ENCODE measurements at places on chromosomes 4 and X.

DNA sequence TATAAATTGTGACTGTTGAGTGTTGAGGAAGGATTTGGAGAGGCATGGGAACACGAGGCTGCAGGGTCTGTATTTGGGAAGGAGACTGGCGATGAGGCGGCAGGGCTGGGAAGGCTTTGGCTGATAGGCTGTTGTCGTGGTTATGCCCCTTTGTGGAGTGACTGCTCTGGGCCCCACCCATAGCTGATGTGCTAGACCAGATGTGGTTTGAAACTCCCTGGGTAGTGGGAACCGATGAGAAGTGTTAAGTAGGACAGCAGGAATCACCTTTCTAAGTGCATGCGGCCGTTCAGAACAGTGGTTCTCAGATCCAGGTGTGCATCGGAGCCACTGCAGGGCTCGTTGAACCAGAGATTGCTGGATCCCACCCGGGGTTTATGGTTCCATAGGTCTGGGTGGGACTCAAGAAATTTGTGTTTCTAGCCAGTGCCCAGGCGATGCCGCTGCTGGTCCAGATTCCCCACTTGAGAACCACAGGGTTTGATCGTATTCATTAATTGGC lies 42.3 kb downstream of the TBC1D14 start:
- no peak for DNase-seq

DNA sequence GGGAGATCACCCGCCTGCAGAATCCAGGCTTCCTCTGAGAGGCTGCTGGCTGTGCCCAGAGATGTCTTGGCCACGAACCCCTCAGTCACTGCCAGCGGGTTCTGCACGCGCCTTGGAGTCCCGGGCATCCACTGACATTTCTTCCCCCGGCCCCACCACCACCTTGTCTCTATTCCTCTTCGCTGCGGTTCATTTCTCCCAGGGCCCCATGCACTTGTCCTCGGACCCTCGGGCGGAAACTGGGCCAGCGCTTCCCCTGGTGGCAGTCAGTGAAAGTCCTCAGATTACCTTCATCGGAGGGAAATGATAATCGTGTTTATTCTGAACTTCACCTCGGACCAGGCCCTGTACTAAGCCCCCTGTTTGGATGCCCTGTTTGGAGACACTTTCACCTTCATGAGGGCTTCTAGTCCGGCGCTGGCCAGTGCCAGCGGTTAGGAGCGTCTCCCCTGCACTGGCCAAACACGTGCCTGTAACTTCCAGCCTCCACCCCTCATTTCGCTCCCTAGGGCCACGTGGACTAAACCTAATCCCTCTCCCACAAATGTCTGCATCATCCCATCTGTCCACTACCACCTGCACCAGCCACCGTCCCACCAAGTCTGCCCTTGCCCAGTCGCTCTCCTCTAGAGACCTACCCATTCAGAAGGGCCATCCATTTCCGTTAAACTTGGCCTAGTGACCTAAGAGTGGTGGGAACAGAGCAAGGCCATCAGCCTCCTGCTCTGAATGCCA lies 82.0 kb downstream of the DCTD start:
- no peak for DNase-seq

GRCh38 chrX:22063284-22063683 lies 31.2 kb downstream of the PHEX start:
- DNase-seq, result no peak

DNA sequence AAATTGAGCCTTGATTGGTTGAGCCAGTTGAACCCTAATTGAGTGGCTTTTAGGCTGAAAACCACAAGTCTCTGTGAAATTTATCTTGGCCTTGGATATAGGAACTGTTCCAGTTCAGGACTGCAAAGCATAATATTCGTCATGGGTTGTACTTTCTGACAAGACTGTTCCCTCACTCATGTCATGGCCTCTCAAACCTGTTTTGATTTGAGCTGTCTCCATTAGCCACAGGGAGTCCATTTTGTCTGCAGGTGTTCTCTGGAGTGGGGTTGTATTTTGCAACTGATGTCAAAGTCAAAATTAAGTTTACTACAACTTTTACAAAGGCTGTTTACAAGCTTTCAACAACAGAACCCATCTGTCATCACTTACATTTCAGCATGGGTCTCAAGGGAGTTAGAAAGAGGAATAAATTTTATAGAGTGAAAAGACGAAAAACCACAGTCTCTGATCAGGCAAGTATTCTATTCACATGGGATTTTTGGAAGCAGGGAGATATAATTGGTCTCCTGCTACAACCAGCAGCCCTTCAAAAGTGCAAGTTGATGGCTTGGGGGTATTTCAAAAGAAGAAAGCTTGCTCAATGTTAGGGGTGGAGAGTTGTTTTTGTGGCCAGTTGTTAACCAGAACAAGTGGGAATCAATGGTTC lies 1716.3 kb downstream of the C4orf33 start:
- DNase-seq, result no peak

GRCh38 chr4:112813790-112814189 lies 176.8 kb downstream of the LARP7 start:
- DNase-seq, result no peak

DNA sequence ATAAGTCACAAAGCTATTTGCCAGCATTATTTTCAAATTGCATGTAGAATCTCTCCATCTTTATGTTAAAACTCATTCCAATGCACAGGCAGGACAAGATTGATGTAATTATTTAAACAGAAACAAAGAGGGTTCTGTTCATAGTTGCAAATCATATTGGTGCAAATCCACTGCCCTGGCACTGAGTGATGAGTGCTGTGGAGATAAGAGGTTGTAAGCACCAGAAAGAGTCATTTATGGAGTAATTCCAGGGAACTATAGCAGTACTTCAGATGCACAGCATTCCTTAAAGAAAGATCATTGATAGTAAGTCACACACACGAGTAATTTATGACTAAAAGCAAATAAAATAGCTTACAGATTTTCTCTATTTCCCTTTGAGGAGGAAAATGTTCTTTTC lies 337.7 kb upstream of the CTSO start:
- DNase-seq, result no peak

DNA sequence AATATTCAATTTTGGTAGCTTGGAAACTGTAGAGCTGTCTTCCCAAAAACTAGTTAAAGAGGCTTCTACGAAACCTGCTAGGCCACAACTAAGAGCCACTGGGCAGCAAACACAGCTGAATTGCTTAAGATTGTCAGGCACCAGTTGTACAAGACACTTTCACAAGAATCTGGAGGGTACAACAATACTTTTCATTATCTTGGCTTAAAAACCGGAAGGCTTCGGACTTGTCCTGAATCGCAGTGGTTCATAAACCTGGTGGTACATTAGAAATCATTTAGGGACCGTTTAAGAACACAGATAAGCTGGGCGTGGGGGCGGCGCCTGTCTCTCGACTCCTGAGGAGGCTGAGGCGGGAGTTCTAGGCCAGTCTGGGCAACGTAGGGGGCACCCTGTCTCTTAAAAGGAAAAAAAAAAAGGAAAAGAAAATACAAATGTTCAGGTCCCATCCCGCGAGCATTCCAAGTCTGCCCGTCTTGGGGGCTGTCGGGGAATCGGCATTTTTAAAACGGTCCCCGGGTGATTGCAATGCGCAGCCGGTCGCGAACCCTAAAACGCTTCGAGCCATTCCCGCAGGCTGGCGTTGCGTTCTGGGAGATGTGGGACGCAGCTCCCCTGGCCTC lies 763 bp downstream of the PYURF start:
- DNase-seq, result no peak

GRCh38 chr4:54082168-54082567 lies 17.8 kb upstream of the CHIC2 start:
- no peak for DNase-seq

DNA sequence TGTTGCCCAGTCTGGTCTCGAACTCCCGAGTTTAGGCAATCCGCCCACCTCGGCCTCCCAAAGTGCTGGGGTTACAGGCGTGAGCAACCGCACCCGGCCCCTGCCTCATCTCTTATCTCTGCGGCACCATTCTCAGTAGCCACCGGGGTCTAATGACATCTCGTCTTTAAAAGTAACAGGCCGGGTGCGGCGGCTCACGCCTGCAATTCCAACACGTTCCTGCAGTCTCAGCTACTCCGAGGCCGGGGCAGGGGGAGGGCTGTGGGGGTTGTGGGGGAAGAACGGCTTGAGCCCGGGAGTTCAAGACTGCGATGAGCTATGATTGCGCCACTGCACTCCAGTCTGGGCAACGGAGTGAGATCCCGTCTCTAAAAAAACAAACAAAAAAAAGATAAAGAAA lies 28.8 kb downstream of the ING2 start:
- no peak for DNase-seq

- no peak for DNase-seq
Measured at GRCh38 chr4:112288455-112288854, 2.8 kb upstream of the TIFA start.

DNA sequence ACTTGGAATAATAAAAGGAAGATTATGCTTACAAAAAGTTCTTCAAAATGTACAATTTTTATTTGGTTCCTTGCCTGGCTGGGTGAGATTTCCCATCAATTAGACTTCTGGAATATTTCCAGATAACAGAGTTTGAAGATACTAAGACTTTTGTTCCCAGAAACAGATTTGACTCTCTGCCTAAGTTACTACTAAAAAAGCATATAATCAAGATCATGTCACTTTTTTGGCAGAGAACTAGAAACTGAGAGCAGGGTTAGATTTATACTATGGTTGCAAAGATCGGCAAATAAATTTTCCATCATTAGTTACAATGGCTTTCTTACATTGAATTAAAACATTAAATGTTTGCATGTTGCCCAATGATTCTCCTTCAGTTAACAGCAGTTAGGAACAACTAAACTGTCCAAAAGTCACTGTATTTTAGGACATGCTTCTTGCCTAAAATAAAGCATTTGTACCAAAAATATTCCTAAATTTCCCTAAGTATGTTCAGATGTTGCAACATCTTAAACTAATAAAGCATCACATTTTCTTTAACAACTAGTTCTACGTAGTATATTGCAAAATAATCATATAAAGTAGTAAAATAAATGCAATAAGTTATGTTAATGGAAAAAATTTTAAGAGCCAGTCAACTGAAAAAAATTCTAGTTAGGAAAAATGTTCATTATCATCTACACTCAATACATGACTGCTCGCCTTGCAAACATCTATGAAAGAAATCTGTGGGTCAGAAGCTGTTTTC lies 73.0 kb downstream of the SEC24D start:
- no peak for DNase-seq

DNA sequence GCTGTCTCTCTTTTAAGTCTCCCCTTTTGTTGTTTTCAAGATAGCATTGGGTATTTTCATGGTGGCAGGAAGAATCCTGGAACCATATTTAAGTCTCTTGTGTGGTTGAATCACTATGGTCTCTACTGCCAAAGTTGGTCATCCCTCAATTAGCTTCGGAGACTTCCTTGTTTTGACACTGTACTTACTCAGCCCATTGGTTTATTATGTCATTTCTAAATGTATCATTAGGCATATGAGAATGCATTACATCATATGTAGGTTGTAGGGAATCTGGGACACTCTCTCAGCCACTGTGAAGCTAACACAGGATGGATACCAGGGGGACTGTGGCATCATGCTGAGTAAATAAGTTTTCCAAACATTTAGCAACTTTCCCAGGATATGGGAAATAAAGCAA lies 211.8 kb downstream of the DTHD1 start:
- no peak for DNase-seq

- no peak for DNase-seq
Measured at GRCh38 chr4:8402640-8403039, 37.9 kb downstream of the ACOX3 start.

- no peak for DNase-seq
Measured at GRCh38 chrX:148271263-148271662, 229.2 kb upstream of the AFF2 start.

GRCh38 chr4:5267408-5267807 lies 216.1 kb downstream of the STK32B start:
- DNase-seq, result no peak

GRCh38 chr4:76095568-76095967 lies 21.1 kb downstream of the ART3 start:
- DNase-seq, result no peak

DNA sequence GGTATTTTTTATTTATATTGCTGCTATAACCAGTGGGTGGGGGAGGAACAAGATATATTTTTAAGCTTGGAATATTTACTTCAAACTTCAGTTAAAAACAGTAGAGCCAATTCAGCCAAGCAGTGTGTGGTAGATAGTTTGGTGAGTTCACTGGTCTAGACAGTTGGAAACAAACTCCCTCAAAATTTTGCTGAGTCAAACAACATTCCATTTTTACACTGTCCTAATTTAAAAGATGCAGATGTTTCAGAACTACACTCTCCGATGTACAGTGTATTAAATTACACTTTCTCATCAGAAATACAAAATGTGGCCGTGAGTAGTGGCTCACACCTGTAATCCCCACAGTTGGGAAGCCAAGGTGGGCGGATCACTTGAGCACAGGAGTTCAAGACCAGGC lies 23.3 kb downstream of the PRKX start:
- no peak for DNase-seq

- DNase-seq, result no peak
Measured at GRCh38 chrX:116435597-116435996, 809 bp upstream of the SLC6A14 start.

DNA sequence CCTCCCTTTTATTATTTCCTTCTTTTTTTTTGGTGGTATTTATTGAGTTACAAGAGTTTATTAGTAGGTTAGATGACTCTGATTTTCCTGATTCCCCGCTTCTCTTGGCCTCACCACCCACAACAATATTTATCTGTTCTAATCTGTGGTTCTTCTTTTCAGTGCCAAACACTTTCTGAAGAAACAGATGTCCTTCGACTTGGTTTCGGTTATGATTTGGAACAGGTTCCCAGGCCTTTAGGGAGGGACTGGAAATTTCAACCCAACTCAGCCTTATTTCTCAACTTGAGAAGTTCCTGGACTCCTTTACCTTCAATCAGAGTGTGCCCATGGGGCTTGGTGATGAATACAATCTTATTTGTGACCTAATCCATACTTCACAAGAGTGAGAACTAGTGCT lies 108.1 kb downstream of the UCHL1 start:
- DNase-seq, result no peak

DNA sequence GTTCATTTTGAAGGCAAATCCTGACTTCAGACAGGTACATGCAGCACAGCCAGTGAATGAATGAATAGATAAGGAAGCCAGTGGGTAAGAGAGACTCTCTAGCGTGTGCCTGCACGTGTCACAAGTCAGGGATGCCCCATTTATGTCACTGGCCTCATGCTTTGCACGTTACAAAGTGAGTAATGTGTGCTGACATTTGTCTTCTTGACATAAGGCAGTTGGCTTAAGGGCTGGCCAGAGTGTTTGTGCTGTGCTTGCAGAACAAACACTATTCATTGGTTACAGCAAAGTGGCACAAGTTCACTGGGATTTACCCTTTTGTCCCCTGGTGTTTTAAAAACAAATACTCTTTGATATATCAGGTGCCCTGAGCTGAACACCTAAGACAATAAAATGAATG lies 55.9 kb downstream of the CRMP1 start:
- DNase-seq, result no peak

DNA sequence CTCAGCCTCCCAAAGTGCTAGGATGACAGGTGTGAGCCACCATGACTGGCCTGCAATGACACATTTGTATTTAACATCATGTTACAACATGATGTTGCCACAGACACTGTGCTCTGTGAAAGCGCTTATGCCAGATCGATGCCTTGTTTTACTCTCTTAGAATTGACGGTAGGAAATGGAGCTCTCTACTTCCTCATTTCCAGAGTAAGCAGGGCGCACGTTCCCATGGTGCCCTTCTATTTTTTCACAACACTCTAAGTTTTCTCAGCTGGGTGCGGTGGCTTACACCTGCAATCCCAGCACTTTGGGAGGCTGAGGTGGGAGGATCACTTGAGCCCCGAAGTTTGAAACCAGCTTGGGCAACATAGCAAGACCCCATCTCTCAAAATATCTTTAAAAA lies 60.7 kb upstream of the DHRSX start:
- DNase-seq, result no peak
